Natural killer cell treated with Interleukin-12 subunit alpha and Interleukin-12 subunit beta and Interleukin-15 and Interleukin-18, amount 100 ng/mL, for 72 hours (primary cell): ENCODE measurements at places on chromosomes 1 and 21. TPM values are rescaled to one million over a fixed set of nuclear protein-coding genes. Genes with fewer than 3 reads are reported as not detected.

DNA sequence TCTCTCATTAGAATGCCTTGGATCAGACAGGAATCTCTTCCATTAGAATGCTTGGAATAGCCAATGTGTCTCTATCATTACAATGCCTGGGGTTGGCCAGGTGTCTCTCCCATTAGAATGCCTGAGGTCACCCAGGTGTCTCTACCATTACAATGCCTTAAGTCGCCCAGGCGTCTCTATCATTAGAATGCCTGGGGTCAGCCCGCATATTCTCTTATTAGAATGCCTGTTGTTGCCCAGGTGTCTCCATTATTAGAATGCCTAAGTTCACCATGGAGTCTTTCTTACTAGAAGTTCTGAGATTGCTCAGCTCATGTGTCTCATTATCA, 60.2 kb downstream of the RNF187 start:
- no peaks in the 10 kb centered on the region for H3K36me3 ChIP-seq
- H3K4me1 ChIP-seq, result no peaks in the 10 kb centered on the region
- H3K27me3 ChIP-seq, result peaks cover 5% of the 10 kb centered on the region

DNA sequence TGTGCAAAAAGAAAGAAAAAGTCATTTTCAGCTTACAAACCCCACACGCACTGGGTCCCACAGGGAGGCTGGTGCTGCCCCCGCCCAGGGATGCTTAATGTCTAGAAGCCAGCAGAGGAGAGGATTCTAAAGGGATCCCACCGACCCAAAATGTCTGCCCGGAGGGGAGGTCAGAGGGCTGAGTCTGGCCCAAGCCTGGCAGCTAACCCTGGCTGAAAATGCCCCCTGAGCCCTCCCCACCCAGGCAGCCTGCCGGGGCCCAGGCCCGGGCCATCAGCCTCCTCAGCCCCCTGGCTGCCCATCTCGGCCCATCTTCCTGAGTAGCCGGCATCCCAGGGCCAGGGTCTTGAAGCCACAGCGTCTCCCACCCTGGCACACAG, 33.5 kb downstream of the ACOT7 start:
- H3K4me1 ChIP-seq, result peaks cover 31% of the 10 kb centered on the region
- no peaks in the 10 kb centered on the region for H3K36me3 ChIP-seq

DNA sequence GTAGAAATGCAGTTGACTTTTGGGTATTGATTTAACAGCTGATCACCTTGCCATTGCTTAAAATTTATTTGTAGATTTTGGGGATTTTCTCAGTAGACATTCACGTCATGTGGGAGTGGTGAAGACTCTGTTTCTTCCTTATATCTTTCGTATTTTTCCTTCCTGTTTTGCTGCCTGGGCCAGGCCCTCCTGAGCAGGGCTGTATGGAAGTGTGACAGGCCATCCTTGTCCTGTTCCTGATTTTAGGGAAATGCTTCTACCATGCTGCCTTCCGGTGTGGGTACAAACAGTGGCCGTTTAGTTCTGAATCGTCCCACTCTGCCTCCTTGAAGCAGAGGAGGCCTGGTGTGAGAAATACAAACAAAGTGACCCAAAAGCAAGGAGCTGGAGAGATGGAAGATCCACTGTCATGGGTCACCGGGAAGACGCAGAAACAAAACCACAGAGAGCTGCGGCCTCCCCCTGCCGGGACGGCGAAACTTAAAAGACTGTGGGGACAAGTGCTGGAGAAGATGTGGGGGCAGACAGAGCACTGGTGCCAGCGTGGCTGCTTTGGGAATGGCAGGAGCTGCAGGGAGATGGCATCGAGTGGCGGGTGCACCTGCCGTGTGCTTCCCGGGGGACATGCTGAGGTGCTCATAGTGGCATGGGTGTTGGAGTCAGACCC, 7.6 kb downstream of the AGPAT3 start:
- H3K27ac ChIP-seq, result peak overlapping the region; percentile 17
- H3K4me3 ChIP-seq, result no peak overlapping the region
- DNase-seq, result peak; percentile 37
- peaks cover 12% of the 10 kb centered on the region for H3K36me3 ChIP-seq
- no peaks in the 10 kb centered on the region for H3K27me3 ChIP-seq

DNA sequence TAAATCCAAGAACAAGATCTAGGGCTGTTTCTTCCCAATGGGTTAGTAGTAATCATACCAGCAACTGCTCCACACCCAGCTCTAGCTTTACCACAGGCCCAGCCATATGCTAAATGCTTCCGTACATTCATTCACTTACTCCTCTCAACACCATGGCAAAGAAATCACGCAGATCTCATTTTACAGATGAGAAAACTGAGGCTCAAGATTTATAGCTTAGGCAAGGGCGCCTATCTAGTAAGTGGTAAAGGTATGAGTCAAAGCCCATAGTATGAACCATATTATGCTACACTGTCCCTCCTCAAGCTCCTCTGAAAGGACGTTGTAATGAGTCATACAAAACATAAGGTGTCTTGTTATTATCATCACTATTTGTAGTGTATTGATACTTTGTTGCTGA, 82.2 kb downstream of the NIBAN1 start:
- DNase-seq, result no peak
- H3K27ac ChIP-seq, result peak overlapping the region; percentile 97
- peaks cover 43% of the 10 kb centered on the region for H3K4me1 ChIP-seq
- H3K27me3 ChIP-seq, result no peaks in the 10 kb centered on the region
- peak overlapping the region; percentile 61 for H3K4me3 ChIP-seq

GRCh38 chr1:194535369-194535768, 1349.0 kb upstream of the B3GALT2 start:
- H3K4me1 ChIP-seq, result no peaks in the 10 kb centered on the region
- no peaks in the 10 kb centered on the region for H3K36me3 ChIP-seq
- no peaks in the 10 kb centered on the region for H3K27me3 ChIP-seq
- no peak overlapping the region for H3K4me3 ChIP-seq
- no peak overlapping the region for H3K27ac ChIP-seq
- DNase-seq, result no peak

DNA sequence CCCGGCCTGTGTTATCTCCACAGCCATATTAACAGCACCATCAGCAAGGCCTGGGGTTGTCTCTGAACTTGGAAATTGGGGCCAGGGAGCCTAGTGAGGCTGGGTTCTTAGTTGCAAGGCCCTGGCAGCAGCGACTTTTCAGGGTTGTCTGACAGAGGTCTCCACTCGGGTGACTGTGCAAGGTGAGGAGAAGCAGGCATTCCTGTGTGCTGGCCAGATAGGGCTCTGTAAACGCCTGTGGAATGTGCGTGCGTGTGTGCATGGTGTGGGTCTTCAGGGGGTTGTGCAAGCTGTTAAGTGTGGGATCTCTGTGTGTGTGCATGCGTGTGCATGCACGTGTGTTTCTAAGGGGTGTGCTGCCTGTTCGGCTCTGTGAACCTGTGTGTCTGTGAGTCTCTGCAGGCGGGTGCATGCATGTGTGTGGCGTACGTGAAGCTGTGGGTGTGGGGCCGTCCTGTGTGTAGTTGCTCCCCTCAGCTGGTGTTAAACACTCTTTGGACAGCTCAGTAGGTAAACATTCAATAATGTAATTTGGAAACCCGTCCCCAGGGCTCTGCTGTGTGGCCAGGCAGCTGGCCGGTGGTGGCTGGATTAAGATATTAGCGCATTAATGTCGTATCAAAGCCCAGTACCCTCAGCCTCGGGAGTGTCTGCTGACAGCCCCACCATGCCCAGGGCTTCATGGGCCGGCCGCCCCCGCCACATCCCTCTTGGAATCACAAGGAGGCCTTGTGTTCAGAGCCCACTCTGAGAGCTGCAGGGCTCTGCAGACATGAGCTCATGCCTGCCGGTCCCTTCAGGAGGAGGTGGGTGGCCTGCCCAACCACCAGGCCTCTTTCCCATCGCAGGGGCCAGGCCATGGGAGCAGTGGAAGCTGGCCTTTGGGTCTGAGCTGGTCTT, 189.9 kb downstream of the FOXD2 start:
- no peaks in the 10 kb centered on the region for H3K36me3 ChIP-seq
- no peak for DNase-seq
- no peak overlapping the region for H3K4me3 ChIP-seq
- H3K4me1 ChIP-seq, result no peaks in the 10 kb centered on the region
- peaks cover 23% of the 10 kb centered on the region for H3K27me3 ChIP-seq
- H3K27ac ChIP-seq, result no peak overlapping the region

GRCh38 chr1:48851638-48852037, 74.9 kb upstream of the BEND5 start:
- H3K4me3 ChIP-seq, result no peak overlapping the region
- H3K36me3 ChIP-seq, result no peaks in the 10 kb centered on the region
- H3K4me1 ChIP-seq, result no peaks in the 10 kb centered on the region
- no peak overlapping the region for H3K27ac ChIP-seq
- H3K27me3 ChIP-seq, result no peaks in the 10 kb centered on the region

- peaks cover 6% of the 10 kb centered on the region for H3K36me3 ChIP-seq
- no peaks in the 10 kb centered on the region for H3K4me1 ChIP-seq
- no peak overlapping the region for H3K4me3 ChIP-seq
These were observed 20.7 kb downstream of the PHC2 start for GRCh38 chr1:33410091-33410701.

- no peak for DNase-seq
- no peaks in the 10 kb centered on the region for H3K27me3 ChIP-seq
- H3K4me1 ChIP-seq, result peaks cover 20% of the 10 kb centered on the region
- H3K27ac ChIP-seq, result no peak overlapping the region
- no peaks in the 10 kb centered on the region for H3K36me3 ChIP-seq
These were observed 10.5 kb downstream of the CDKN2C start for GRCh38 chr1:50980505-50980904.

DNA sequence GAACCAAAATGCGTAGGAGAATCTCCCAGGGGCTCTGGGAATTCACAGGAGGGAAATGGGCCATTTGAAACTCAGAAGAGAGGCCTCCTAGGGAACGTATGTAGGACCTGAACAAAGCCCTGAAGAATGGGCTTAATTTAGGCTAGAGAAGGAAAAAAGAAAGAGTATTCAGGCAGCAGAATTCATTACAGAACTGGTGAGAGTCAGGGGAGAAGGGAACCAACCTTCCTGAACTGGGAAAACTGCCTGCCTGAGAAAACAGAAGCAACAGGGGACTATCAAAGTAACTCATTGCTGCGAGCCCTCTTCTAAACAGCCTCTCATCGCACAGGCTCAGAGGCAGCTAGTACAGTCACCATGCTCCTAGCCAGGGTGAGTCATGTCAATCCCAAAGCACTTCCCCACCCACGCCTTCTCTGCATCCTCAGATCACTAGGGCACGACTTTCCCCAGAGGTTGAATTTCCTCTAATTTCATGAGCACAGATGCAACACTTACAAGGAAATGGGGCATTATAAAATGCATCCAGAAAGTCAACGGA, 98.1 kb downstream of the ADSS2 start:
- H3K27ac ChIP-seq, result peak overlapping the region; percentile 64
- H3K27me3 ChIP-seq, result peaks cover 9% of the 10 kb centered on the region
- peak; percentile 63 for DNase-seq
- H3K36me3 ChIP-seq, result no peaks in the 10 kb centered on the region

DNA sequence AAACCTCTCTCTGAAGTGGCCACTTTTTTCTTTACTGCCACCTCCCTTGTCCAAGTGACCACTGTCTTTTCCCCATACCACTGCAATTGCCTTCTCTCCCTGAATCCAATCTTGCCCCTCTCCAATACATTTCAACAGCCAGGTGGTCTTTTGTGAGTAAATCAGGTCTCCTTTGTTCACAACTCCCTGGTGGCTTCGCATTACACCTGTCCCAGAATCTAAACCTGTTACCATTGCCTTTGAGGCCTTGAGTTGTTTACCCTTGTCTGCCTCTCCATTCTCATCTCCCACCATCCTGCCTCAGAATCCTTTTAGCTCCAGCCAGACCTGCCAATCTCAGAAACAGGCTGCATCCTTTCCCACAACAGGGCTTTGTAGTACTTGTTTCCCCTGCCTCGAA, 21.8 kb upstream of the DYNLT5 start:
- no peak overlapping the region for H3K4me3 ChIP-seq
- no peaks in the 10 kb centered on the region for H3K36me3 ChIP-seq
- no peak for DNase-seq
- no peak overlapping the region for H3K27ac ChIP-seq
- peaks cover 20% of the 10 kb centered on the region for H3K27me3 ChIP-seq

GRCh38 chr1:185565302-185565701, 168.9 kb upstream of the HMCN1 start:
- DNase-seq, result no peak
- H3K4me1 ChIP-seq, result peaks cover 68% of the 10 kb centered on the region
- no peak overlapping the region for H3K4me3 ChIP-seq
- H3K36me3 ChIP-seq, result no peaks in the 10 kb centered on the region

DNA sequence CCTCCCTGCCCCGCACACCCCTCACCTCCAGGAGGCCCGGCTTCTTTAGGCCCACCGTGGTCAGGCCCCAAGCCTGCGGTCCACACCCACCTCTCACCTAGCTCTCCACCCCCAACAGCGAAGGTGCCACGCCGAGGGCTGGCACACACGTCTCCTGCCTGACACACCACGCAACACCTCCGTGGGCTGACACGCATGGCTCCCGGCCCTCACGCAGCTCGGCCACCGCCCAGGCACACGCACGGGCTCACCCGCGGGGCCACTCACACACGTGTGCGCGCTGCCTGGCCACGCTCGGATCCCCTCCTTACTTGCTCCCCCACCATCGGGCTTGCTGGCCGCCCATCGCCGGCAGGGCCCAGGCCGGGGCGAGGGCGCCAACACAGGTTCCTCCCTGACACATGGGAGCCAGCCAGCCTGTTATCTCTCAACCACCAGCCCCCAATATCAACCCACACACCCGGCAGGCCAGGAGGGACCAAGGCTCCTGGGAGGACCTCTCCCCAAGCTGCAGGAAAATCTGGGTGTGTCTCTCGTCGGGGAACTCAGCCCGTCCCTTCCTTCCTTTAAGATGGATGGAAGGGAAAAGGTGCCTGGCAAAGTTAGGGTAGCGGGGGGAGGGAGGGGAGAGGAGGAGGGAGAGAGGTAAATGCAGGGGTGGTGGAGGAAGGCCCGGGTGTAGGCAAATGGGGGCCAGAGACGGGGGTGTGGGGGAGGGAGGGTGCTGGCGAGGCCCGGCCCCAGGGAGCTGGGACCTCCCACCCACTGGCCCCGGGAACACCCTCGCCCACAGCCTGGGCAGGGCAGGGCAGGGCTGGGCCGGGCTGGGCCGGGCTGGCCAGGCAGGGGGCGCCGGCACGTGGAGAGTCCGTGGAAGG, 546 bp downstream of the ELOVL1 start:
- DNase-seq, result no peak
- H3K27ac ChIP-seq, result peak overlapping the region; percentile 84
- H3K36me3 ChIP-seq, result peaks cover 11% of the 10 kb centered on the region
- peak overlapping the region; percentile 94 for H3K4me3 ChIP-seq
- no peaks in the 10 kb centered on the region for H3K27me3 ChIP-seq
- peaks cover 48% of the 10 kb centered on the region for H3K4me1 ChIP-seq

GRCh38 chr1:218969006-218969405, 204.7 kb upstream of the LYPLAL1 start:
- no peak overlapping the region for H3K27ac ChIP-seq
- H3K4me1 ChIP-seq, result no peaks in the 10 kb centered on the region
- H3K36me3 ChIP-seq, result no peaks in the 10 kb centered on the region
- H3K27me3 ChIP-seq, result no peaks in the 10 kb centered on the region

DNA sequence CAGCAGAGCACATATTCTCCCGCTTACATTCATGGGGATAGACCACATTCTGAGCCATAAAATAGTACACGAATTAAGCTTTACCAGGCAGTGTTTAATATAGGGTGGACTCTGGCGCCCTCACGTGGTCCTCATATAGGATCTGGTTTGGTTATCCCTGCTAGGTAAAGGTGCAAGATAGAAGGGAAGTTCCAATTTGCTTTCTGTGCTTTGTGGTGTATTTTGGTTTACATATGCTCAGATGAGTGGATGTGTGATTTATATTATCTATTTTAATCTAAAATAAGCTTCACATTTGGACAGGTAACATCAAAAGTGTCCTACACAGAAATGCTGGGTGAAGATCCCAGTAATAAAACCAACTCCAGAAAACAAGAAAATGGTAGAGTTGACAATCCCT, 3.6 kb downstream of the CR1 start:
- no peak overlapping the region for H3K4me3 ChIP-seq
- no peak overlapping the region for H3K27ac ChIP-seq
- H3K36me3 ChIP-seq, result no peaks in the 10 kb centered on the region
- H3K27me3 ChIP-seq, result peaks cover 49% of the 10 kb centered on the region
- DNase-seq, result no peak

MYBPH gene
- not detected for total RNA-seq

TTC4 gene
- 30.2 TPM for total RNA-seq

PTGER3 gene
- 158 TPM for total RNA-seq

OR2L8 gene
- total RNA-seq, result not detected

PLEKHG5 gene
- 0.33 TPM for total RNA-seq

HSPG2 gene
- total RNA-seq, result 0.20 TPM
